ENCODE measurements at places on chromosomes 3 and 15.

DNA sequence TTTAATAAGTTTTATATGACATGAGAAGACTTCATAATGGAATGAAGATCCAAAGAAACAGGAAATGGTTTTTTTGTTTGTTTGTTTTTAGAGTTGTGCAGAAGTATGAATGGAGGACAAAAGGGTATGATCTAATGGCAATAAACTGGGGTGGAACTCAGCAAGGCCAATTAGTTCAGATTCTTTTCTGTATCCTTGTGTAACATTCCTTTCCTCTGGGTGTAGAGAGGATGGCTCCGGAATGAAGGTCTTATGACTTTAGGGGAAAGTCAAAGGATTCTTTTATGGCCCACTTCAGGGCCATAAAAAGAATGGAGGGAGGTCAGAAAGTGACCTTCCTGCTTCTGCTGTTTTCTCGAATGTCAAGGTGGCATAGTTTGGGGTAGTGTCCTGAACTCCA lies 152.6 kb downstream of the DPH6 start:
- peak; percentile 38 for DNase-seq

DNA sequence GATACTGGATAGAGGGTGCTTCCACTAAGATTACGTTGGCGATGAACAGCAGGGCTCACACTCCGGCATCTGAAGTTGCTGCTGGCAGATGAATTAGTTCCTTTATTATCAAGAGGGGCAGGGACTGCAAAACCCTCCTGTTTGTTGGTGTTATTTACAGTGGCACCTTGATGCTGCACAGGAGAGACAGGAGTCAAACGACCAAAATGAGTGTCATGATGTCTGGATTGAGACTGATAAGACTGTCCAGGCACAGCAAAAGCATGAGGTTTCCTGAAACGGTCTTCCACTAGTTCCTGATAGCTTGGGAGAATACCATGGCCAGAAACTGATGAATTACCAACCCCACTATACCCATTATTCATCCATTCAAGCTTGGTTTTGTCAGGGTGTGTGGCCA lies 100.8 kb upstream of the NEDD4 start:
- DNase-seq: no peak

DNA sequence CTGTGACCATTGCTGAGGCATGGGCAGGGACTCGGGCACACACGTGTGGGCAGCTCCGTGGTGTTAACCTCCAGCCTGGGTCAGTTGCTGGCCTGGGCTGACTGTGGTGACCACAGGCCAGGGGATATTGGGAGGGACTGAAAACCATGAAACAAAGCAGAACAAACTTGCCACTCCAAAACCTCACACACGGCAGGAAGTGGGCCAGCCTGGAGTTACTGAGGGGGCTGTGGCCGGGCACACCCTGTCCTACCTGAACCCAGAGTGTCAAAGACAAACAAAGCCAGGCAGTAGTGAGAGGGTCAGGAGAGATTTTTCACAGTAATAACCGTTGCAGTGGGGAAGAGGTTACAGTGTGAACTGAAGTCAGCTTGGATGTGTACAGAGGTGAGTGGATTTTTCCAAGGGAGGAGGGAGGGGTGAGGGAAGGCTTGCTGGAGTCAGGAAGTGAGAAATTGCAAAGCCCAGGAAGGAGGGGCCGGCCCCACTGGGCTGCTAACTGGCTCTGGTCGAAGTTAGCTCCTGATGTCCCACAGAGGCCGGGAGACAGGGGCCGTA lies 40.0 kb upstream of the ATP10A start:
- DNase-seq: peak; percentile 62

DNA sequence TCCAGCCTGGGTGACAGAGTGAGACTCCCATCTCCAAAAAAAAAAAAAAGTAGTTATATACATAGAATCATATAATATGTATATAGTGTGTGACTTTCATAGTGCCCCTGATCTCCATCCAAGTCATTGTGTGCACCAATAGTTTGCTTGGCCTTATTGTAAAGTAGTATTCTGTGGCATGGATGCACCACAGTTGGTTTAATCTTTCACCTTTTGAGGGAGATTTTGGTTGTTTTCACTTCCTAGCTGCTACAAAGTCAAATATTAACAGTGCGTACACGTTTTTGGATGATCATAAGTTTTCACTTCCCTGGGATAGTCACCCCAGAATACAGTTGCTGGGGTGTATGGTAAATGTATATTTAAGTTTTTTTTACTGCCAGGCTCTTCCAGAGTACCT lies 162.8 kb downstream of the PTPRG start:
- no peak for DNase-seq

- no peak for DNase-seq
These were observed 244.4 kb upstream of the TLE3 start for GRCh38 chr15:70342141-70342540.

GRCh38 chr3:188197388-188197847 lies 43.5 kb downstream of the LPP start:
- DNase-seq: no peak

GRCh38 chr3:30236011-30236410 lies 370.4 kb upstream of the TGFBR2 start:
- no peak for DNase-seq

DNA sequence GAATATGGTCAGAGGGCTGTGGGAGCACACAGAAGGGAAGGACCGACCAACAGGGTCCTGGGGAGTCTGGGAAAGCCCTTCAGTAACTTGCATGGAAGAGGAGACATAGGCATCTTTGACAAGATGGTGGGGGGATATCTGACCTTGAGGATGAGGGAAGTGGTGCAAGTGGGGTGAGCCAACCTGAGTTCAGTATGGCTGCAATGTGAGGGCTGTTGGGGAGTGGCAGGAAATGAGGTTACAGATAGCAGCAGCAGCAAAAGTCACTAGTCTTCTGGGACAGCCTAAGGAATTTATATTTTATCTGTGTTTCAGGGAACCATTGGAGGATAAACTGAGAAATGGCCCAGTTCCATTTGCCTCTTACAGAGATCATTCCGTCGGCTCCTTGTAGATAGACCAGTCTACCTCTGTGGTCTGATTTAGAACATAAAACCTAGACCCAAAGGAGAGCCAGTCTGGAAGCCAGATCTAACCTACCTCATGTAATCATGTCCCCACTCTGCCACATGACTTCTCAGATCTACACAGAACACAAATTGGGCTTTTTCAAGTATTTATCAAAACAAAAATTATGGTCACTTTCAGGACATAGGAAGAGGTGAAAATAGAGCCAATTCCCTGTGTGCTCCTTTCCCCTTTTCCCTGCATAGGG lies 75.6 kb downstream of the ST6GAL1 start:
- no peak for DNase-seq

GRCh38 chr15:64337761-64338160 lies 18.2 kb downstream of the CSNK1G1 start:
- DNase-seq: no peak

GRCh38 chr3:141493184-141493583 lies 6.4 kb downstream of the RASA2 start:
- DNase-seq: no peak

GRCh38 chr3:71497971-71498444 lies 85.5 kb downstream of the FOXP1 start:
- no peak for DNase-seq

DNA sequence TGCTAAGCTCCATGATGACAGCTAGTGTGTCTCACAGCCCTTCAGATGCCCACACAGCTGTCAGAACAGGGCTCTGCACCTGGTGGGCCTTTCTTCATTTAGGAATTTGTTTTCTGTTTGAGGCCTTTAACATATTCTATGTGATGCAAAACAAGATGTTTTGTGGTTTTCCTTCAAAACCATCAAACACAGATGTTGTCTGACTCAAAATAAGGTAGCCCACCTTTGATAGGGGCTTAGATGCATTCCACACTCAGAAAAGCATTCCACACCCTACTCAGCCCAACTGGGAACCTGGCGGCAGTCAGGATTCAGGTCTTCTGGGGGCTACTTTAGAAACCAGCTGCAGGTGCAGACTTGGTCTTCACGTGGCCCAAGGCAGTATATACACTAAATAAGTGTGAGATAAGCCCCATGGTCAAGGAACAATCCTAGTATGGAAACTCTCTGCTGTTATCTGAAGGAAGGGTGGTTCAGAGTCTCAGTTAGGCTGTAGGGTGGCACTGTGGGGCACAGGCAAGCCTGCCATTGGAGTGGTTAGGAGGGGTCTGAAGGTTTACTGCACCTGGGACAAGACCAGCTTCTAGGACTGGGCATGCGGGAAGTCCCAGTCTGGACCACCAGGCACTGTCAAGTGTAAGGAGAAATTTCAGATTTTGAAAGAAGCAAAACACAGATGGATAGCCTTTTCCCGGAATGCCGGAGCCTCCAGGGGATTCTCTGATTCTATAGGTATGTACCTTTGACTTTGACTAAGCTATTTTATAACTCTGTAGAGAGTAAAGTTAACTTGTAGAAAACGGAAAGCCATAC lies 20.1 kb downstream of the LRRC2 start:
- DNase-seq: no peak

GRCh38 chr3:45605534-45605933 lies 11.0 kb downstream of the LIMD1 start:
- no peak for DNase-seq

DNA sequence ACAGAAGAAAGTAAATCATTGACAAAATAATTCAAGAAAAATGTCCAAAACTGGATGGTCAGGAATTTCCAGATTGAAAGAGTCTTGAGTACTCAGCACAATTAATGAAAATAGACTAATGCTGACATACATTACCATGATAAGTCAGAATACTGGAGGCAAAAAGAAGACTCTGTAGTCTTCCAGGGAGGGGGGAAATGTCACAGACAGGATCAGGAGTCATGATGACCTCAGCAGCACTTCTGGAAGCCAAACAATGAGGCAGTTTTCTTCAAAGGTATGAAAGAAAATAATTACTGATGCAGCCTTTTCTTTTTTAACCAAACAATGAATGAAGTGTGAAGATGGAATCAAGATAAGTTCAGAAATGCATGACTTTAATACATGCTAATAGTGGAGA lies 30.1 kb upstream of the SLC22A13 start:
- no peak for DNase-seq

DNA sequence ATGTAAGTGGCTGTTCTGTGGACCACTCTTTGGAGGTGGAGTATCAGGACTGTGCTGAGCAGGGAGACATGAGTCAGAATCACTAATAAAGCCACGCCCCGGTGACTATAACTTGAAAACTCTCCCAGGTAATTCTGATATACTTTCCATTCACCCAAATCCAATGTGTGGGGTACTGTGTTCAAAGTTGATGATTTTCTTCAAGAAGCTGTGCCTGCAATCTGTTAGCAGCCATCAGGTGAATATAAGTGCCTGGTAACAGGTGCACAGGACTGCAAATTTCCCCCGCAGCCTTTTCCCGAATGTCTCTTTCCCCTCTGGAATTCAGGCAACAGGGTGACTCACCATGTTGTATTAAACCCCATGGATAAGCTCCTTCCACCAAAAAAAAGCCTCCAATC lies 17.0 kb downstream of the MAGI1 start:
- no peak for DNase-seq

DNA sequence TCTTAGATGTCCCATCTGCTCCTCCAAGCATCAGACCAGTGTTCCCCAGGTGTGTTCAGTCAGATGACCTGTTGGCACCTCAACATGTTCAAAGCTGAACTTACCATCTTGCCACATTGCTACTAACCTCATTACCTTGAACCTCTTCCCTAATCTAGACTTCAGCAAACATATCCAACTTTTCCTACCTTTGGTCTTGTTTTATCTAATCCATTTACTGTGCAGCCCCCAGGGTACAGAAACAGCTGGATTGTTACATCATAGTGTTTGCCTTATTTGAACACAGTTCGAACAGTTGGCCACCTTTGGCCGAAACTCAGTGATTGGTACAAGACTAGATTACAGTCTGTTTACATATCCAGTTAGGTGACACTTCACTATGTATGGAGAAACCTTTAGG lies 36.1 kb upstream of the MCF2L2 start:
- DNase-seq: no peak

DNA sequence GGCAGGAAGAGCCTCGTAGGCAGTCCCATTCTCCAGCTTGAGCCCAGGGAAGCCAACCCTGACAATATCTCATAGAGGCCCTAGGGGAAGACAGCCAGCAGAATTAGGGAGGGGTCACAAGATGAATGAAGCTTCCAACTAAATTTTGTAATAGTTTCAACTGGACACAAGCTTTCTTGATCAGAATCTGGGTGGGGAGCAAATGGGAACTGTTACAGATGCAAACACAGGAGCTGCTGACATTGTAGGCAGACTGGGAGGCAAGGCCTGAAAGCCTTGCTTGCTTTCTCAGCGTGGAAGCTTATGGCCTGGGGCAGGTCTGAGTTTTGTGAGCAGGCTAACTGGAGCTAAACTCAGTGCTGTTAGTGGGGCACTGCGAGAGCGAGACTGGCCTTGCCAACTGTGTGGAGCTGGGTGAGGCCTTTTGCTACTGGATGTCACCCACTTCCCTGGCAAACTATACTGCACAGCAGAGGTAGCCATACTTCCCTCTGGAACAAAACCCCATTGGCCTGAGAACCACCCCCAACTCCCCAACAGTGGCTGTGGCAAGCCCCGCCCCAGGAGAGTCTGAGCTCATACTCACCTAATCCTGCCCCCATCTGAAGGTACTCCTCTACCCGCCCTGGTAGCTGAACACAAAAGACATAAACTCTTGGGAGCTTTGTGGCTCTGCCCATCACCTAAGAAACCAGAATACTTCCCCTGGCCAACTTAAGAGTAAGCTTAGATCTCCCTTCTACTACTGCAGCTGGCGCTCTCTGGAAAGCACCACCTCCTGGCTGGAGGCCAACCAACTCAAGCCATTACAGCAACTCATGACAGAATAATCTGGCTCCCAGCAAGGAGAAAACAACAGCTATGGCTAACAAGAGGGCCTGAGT lies 42.9 kb downstream of the CFAP20DC start:
- DNase-seq: peak; percentile 23

- no peak for DNase-seq
These were observed 18.4 kb downstream of the ARMC8 start for GRCh38 chr3:138205527-138205926.

GRCh38 chr15:84725001-84725491 lies 9.1 kb upstream of the SEC11A start:
- peak; percentile 63 for DNase-seq

All from AG20443 (cell line).